ENCODE measurements at places on chromosomes 12 and 14.
A peak's percentile ranks its signal among the peaks of the same experiment; 100 is the strongest.

DNA sequence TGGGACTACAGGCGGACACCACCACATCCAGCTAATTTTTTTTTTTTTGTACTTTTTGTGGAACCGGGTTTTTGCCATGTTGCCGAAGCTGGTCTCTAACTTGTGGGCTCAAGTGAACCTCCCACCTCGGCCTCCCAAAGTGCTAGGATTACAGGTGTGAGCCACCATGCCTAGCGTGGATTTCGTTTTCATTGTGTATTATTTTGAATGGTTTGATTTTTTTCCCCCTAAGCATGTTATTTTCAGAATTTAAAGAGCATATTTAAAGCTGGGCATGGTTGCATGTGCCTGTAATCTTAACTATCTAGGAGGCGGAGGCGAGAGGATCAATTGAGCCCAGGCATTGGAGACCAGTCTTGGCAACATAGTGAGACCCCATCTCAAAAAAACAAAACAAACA lies 13.1 kb downstream of the TMEM63C start:
- DNase-seq: no peak

DNA sequence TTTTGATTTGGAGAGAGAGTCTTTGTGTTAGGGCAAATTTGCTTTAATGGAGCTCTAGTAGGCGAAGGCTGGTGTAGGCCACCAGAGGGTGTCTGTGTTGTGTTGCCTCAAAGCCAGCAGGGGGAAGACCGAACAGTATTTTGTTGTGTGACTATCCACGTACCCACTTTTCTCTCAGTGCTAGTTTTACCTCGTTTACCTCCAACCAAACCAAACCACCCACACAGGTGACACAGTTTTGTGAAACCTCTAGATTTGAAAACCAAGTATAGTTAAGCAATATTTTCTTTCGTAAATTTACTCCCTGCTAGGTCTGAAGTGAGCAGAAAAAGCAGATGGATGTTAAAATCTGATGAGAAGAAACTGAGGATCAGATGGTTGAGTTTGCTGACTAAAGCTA lies 36.3 kb upstream of the NPFF start:
- DNase-seq: peak; percentile 9

GRCh38 chr14:102164241-102164641 lies 24.5 kb downstream of the WDR20 start:
- no peak for DNase-seq

GRCh38 chr14:96393071-96393691 lies 1.3 kb downstream of the AK7 start:
- DNase-seq: no peak

DNA sequence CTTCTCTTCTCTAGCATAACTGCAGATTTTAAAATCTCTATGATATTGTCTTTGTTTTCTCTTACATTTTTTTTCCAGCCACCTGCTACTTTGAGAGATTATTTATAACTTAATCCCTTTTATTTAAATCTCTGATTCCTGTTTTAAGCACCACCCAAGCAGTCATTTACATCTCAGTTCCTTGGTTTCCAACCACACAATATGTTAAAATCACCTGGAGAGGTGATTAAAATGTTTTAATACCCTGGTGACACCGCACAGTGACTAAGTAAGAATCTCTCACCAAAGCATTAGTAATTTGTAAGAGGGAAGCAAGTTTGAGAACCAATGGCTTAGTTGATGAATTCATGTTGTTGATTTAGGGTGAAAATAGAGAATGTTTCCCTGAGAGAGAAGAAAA lies 849.8 kb downstream of the TMTC2 start:
- DNase-seq: no peak

- DNase-seq: no peak
Observed at GRCh38 chr12:58967561-58967960, 47.3 kb upstream of the LRIG3 start.

- DNase-seq: no peak
Observed at GRCh38 chr12:26798640-26799039, 34.4 kb downstream of the ITPR2 start.

DNA sequence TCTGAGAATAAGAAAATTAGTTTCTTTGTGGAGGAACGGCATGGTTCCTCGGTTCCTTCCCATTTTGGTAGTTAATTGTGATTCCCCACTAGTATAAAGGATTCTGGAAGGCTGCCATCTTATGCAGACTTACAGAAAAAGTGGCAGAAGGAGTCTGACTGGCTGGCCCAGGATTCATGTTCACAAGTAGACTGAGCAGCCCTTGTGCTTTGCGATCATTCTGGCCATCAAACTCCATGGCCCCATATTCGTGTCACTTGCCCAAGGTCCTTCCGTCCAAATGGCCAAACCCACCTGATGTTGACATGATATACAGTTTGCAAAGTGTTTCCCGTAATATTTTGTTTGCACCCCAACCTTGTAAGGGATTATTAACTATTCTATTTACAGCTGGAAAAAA lies 297.2 kb upstream of the AMIGO2 start:
- DNase-seq: no peak

GRCh38 chr12:117404203-117404853 lies 42.9 kb upstream of the NOS1 start:
- no peak for DNase-seq

- no peak for DNase-seq
Observed at GRCh38 chr12:131334835-131335234, 376.1 kb upstream of the SFSWAP start.

DNA sequence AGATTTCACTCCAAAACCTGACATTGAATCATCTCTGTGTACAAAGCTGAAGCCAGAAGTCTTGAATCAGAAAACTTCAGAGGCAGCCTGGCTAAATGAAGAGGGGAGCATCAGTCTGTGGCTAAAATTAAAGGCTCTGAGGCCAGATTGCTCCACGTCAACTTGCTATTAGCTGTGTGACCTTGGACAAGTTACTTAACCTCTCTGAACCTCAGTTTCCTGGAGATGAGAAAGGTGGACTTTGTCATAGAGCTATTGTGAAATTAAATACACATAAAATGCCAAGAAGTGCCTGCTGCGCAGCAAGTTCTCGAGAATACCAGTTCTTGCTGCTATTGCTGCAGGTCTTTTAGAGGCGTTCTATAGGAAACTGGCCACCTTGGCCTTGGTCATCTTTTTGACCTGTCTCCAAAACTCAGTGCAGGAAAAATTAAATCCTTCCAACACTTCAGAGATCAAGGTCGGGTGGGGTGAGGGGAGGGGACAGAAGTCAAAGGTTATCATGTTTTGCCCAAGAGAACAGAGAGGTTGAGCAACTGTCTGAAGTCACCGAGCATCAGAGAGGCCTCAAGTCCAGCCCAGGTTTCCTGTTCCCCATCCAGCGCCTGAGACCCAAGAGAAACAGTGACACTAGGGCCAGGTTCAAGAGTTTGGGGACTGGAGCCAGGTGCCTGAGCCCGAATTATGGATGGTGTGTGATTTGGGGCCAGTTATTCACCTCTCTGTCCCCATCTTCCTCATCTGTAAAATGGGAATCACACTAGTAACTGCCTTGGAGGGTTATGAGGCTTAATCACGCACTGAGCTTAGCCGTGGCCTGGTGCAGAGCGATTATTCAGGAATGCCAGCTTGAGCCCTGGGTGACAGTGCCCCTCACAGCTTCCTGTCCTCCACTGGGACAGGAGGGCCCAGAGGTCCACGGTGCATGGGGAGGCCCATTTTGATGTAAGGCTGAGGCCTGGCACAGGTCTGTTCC lies 1.1 kb downstream of the SERPINA1 start:
- no peak for DNase-seq

DNA sequence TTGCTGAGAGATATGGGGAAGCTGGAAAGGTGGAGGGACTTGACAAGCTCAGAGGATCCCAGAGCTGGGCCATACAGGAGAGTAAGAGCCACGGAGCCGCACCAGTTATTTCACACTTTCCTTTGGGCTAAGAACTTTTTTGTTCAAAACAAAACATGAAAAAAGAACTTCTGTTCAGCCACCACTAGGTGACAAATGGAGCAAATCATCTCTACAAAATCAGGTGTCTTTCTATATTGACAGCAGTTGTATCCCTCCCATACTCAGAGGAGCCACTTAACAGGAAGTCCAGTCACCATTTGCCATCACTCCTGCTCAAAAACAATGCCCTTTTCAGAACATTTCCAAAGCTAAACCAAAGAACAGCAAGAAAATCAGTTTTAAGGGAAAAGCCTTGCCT lies 70.3 kb upstream of the DBX2 start:
- no peak for DNase-seq

- DNase-seq: no peak
Observed at GRCh38 chr12:57156701-57157403, 9.4 kb upstream of the LRP1-AS start.

GRCh38 chr14:99892406-99892805 lies 99.2 kb downstream of the EML1 start:
- no peak for DNase-seq

GRCh38 chr14:63991833-63992232 lies 139.0 kb downstream of the SYNE2 start:
- DNase-seq: no peak

GRCh38 chr12:122356192-122356635 lies 66.3 kb downstream of the CLIP1 start:
- peak; percentile 1 for DNase-seq

- no peak for DNase-seq
Observed at GRCh38 chr12:129727100-129727499, 176.7 kb downstream of the TMEM132D start.

- DNase-seq: no peak
Observed at GRCh38 chr14:91953170-91953985, 5.9 kb upstream of the FBLN5 start.

GRCh38 chr12:95169368-95169767 lies 47.9 kb downstream of the FGD6 start:
- no peak for DNase-seq

DNA sequence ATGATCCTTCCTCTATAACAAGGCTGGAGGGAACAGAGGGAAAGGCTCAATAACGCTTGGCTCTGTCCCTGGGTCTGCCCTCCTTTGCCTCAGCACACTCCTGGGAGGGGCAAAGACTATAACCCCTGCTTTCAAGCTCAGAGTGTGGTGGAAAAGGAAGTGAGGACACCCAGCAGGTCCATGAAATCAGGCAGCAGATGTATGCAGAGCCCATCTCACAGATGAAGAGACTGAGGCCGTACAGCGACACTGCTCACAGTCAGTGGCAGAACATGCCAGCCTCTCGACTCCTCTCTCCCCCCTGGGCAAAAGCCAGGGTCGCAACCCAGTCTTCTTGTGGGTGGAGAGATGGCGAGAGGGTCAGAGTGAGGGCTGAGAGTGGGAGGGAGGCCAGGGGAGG lies 39.8 kb downstream of the SLC6A12 start:
- no peak for DNase-seq

- no peak for DNase-seq
Observed at GRCh38 chr12:52015532-52016041, 8.8 kb downstream of the TAMALIN start.

GRCh38 chr14:89268514-89268913 lies 148.5 kb downstream of the FOXN3 start:
- DNase-seq: no peak

DNA sequence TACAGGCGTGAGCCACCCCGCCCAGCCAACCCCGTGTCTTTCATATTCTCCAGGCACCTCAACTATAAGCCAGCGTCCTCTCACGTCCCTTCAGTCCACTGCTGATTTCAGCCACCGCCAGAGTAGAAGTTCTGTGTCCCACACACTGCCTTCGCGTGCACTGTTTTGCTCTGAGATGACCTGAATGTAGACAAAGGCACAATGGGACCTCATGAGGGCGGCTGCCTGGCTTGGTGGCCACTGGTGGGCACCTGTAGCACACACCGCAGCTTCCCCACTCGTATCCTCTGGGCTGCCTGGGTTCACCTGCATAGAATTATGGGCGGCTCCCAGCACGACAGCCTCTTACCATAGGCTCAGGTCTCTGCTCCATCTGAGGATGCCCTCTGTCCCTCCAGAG lies 57.2 kb downstream of the GPR68 start:
- no peak for DNase-seq

All from NCI-H1417 treated with DMSO at 0.1 percent for 48 hours (cell line).